ENCODE measurements at places on chromosomes 16 and 17. TPM values are rescaled to one million over a fixed set of nuclear protein-coding genes. Genes with fewer than 3 reads are reported as not detected.

GRCh38 chr17:79388556-79389295 lies 222.1 kb downstream of the RBFOX3 start:
- no peak for DNase-seq

The PKMYT1 gene
- total RNA-seq: 0.47 TPM

The MYH13 gene
- total RNA-seq: not detected

The MYH3 gene
- 5.6 TPM for total RNA-seq

GRCh38 chr17:59754552-59754951 lies 47.1 kb downstream of the VMP1 start:
- no peak for DNase-seq

GRCh38 chr17:27968206-27968732 lies 74.2 kb upstream of the NLK start:
- DNase-seq: no peak

The PRSS33 gene
- total RNA-seq: not detected

DNA sequence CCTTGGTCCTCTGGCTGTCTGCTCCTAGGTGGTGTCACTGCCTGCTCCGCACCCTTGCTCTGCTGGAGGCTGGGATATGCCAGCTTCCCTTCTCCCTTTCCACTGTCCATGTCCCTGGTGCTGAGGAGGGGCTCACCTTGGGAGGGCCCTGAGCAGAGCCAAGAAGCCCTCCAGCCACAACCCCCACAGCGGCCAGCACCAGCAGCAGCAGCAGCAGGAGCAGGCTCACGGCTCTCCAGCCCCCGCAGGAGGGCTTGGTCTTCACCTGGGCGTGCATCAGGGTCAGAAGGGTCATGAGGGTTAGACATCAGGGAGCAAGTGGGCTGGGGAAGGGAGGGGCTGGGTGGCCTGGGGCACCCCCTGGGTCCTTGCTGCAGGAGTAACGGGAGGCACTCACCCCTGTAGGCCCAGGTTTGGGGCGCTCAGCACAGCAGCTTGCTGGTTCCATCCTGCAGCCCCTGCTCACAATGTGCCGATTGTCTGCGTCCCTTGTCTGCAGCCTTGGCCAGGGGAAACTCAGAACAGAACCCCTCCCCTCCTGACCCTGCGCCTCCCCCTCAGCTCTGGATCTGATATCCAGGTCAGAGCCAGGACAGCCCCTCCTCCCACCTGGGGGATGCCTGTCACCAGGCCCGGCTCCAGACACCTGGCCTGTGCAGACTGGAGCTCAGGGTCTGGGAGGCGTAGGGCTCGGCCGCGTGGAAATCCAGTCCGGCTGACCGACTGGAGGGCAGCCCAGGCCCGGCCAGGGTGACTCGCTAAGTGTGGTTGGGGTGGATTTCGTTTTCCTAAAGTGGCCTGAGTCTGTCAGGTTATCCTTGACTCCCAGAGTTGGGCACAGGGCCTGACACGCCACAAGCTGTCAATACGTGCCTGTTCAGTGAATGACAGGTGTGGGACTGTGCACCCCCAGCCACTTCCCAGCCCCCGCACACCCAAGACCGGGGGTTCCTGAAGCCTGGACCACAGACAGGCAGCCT lies at the start of gene BRICD5:
TSS of gene BRICD5 (minus strand) at position 478 of the 980 bp plus-strand sequence. CDS start at position 448, 30 bp downstream.
- DNase-seq: no peak

The CYGB gene
- total RNA-seq: not detected

The CNGB1 gene
- not detected for total RNA-seq

The KRTAP1-1 gene
- total RNA-seq: not detected
